ENCODE measurements at places on chromosomes 12 and 14.

GRCh38 chr14:104792101-104792884 is 3.3 kb downstream of the AKT1 start:
- no peak for DNase-seq

- no peak for DNase-seq
Observed at GRCh38 chr12:131458931-131459772, 251.7 kb upstream of the SFSWAP start.

DNA sequence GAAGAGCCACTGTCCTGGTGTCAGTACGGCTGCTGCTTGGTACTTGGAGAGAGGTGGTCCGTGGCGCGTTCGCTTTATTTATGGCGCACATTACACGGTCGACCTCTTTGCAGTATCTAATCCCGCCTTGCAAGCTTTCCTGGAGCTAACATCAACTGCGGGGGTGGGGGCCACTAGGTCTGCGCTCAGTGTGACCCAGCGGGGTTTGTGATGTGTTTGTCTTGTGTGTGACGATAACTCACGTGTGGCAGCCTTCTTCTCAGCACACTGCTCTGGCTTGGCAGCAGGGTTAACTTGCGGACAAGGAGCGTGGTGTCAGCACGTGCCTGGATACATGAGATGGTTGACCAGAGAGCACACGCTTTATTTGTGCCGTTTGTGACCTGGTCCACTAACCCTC is 122.2 kb upstream of the RTL1 start:
- DNase-seq = peak; percentile 70

- DNase-seq = no peak
Observed at GRCh38 chr12:112446008-112446725, 27.4 kb downstream of the PTPN11 start.

GRCh38 chr14:56183631-56184157 is 65.5 kb downstream of the PELI2 start:
- no peak for DNase-seq

DNA sequence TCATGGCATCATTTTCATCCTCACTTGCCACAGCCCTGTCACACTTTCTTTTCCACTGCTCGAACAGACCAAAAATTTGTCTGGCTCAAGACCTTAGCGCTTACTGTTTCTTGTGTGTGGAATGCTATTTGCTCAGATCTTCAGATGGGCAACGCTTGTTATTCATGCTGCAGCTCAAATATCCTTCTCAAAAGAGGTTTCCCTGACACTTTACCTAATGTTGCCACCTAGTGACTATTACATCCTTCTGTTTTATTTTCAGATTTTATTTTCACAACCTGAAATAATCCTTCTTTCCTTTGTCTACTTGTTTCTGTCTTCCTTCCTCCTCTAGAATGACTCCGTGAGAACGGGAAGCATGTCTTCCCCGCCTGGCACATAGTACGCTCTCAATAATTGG is 5.6 kb downstream of the FBXO33 start:
- DNase-seq = peak; percentile 19

Measured in renal pelvis (tissue), 12 donors.